ENCODE measurements at places on chromosomes 3 and 15.

DNA sequence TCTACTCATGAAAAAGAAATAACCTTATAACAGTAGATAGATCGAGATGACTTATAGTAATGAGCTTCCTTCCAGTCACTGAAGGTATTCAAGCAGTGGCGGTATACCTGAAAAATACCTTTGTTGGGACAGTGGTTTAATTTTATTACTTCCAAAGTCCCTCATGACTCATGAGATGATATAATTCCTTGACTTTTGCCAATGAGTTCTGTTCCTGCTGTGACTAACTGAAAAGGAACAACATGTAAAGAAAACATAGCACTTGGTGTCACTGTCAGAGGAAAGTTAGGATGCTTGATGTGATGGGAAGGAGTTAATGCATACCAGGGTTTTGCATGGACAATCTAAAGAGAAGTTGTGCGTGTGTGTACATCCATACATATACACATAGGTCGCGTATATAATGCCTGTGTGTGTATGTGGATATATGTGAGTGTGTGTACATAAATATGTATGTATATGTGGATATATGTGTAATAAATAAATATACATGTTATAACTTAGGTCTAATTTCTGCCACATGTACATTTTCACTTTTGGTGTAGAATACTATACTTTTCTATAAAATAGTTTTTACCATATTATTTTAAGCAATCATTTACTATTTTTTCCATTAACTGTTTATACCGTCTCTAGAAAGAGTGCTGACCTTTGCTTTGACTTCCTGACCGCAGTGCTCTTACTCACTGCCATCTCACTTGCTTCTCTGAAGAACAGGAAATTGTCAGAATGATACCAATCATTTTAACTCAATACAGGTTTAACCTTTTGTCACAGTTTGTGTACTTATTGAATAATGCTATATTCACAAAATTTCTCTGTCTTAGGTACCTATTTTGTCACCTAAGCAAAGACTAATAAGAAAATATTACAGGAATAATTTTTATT, 12.6 kb upstream of the PAK2 start:
- DNase-seq = no peak

DNA sequence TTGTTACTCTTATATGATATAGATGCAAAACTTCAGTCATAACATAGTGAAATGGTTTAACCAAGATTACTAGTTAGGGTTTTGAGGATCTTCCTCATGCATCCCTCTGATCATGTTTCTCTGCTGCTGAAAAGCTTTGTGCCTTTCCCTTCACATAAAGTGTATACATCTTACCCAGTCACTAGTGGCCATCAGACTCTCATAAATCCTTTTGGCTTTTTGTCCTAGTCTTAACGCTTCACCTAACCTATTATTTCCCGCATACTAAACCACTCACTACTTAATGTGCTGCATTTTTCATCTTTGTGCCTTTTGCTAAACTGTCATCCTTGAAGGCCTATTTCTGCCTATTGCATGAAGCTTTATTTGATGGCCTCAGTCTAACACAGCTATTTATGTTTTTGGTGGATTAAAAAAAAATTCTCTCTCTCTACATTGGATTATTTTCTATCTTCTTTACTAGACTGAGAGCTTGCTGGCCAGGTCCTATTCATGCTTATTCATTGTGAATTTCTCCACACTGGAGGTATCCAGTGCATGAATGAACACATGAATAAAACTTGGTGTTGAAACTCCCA, 717.6 kb upstream of the GOLIM4 start:
- no peak for DNase-seq

- no peak for DNase-seq
Observed at GRCh38 chr3:15345066-15345607, 12.8 kb upstream of the SH3BP5 start.

GRCh38 chr3:61734749-61735686, 173.6 kb downstream of the PTPRG start:
- no peak for DNase-seq

- no peak for DNase-seq
Observed at GRCh38 chr3:147425388-147425850, 16.3 kb downstream of the ZIC1 start.

GRCh38 chr15:36707884-36708435, 128.5 kb downstream of the CDIN1 start:
- no peak for DNase-seq

DNA sequence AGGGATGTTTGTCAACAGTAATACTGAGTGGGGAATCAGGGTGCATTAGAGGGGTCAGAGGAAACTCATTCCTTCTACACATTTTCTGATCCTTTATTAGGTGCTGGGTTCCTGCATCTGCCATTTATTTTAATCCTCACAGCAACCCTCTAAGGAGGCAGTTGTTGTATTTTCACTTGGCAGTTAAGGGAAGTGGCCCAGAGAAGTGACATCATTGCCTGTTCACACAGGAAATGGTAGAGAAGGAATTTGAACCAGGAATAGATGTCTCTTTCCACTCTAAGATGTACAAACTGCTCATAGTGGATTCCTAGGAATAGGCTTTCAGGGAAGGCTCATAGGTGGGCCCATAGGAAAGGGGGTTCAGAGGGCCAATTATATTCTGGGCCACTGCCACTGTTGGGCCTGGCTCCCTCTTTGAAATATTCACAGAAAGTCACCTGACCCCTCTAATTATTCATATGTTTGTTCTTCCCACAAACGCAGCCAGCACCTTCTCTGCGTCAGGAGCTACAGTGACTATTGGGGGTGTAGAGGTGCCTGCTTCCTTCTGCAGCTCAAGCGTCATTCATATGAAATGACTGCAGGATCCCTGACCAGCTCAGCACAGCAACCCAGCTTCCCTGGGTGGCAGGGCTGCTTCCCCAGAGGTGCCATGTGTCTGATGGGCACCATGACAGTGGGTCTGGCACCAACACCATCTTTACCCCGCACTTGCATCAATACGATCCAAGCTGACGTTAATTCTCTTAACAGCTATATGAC, 163.9 kb upstream of the SMAD3 start:
- no peak for DNase-seq

- DNase-seq = no peak
Observed at GRCh38 chr3:64393193-64393592, 167.9 kb upstream of the PRICKLE2 start.

DNA sequence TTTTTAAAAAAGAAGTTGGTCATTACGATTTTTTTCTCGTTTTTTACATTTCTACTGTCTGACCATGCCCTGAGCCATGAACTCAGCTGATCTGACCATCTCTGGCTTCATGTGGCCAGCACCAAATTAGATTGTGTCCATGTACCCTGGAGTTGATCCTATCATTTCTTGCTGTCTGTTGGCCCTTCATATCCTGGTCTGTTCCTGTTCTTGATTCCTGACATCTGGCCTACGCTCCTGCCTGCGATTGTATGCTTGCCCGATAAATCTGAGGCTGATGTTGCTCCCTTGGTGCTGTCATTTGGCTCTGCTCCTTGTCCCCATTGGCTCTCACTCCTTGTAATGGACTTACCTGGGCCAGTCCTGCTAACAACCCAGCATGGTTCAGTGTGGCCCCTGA, 89.8 kb upstream of the IGSF10 start:
- DNase-seq = no peak

DNA sequence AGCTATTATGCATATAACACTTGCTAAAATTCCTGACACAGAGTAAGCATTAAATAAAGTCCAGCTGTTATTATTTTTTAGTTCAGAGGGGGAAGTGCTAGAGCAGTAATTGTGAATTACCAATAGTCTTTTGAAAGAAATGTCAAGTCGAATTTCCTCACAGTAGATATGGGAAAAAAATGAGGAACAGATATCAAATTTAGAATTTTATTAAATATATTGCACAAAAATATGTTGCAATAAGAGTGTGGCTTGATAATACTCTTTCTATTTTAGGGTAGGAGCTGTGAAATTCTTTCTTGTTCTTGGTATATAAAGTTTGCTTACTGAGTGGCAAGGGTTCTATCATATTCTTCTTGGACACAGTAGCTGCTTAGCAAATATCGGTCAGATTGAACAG, 181.3 kb downstream of the NFKBIZ start:
- DNase-seq = no peak

DNA sequence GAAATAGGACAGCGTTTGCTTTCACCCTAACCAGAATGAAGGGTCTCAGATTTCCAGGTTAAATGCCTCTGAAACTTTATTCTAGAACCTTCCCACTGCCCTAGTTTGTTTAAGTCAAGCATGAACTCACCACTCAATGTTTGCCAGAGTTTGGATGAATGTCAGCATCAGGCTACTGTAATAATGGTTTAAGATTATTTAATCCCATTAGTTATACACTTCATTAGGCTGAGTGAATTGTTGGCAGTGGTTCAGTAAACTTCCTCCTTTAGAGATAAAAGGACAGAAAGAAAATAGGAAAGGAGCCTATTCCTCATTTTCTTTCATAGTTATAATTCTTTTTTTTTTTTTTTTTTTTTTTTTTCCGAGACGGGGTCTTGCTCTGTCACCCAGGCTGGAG, 401.9 kb upstream of the TPRG1 start:
- DNase-seq = no peak

DNA sequence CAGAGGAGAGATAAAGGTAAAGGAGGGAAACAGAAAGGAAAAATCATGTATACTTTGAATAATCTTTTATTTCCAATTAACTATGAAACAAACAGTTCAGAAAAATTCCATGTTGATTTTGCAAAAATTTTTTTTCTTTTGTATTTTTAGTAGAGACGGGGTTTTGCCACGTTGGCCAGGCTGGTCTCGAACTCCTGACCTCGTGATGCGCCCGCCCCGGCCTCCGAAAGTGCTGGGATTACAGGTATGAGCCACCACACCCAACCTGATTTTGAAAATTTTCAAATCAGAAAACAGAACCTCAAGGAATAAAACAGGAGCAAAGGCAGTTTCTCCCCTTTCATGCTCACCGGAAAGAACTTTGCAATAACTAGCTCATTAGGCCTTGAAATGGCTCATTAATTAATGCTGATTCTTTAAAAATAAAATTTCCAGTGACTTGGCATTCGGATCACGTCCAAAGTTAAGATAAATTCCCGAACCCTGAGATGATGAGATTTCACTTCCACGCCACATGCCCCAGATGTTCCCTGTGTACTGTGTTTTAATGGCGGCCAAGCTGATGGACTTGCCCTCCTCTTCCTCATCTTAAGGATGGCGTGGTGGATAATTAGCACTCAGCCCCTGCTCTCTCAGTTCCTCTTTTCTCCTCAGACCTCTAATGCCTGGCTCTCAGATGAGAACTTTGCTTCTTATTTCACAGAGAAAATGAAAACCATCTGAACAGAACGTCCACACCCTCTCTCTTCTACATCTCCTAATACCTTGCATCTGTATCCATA, 10.8 kb downstream of the BCL2L10 start:
- DNase-seq = no peak

DNA sequence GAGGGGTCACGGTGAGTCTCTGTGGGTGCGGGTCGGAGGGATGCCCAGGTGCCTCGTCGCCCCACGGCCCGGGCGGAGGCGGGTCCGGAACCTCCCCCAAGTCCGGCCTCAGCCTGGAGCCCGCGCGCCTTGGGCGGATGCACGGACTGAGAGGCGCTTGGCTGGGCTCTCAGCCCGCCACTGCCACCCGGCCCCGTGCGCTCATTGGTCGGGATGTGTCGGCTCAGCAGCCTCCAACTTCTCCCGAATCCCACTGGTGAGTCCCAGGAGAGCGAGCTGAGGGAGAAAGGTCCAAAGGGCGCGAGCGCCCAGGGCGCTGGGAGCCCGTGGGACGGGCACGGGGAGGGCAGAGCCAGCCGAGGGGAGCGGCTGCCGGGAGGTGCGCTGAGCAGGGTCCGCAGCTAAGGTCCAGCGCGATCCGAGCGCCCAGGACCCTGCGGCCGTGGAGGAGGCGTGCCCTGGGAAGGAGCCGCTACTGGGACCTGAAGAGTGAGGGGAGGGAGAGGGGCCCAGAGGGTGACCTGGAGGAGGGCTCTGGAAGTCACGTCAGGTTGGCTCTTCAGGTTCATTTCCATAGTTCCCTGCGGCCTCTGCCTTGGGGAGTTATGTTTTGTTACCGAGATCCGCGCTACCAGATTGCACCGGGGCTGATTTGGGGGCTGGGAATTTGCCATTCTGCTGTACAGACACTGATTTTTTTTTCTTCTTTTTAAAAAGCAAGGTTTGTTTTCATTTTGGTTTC, at the start of gene MME:
Gene MME (plus strand): TSS at position 574 of the 742 bp plus-strand sequence. CDS start 3,849 bp downstream, outside the sequence.
- DNase-seq = peak; percentile 63

DNA sequence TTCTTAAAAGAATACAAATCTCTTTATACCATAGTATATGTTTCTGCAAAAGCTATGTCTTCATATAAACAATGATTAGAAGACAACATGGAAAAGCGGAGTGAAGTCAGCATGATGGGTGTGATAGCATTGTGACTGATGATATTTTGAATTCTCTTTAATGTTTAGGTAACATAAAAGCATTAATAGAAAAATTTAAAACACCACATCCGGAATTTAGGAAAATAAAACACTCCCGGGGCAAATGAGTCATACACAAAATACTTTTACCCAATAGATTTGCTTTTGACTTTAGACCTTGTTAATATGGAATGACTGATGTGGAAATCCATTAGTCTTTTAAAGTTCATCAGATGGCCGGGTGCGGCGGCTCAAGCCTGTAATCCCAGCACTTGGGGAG, 134.7 kb downstream of the P3H2 start:
- DNase-seq = no peak

DNA sequence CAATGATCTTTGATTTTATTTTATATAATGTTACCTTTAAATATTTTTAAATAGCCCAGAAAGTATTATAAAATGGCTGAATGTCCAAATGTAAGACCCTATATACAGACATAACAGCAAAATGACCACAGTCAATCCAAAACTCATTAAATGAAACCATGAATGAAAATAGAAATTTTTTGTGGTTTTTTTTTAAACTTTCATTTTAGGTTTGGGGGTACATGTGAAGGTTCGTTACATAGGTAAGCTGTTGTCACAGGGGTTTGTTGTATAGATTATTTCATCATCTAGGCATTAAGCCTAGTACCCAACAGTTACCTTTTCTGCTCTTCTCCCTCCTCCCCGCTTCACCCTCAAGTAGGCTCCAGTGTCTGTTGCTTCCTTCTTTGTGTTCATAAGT, 108.8 kb downstream of the FAIM start:
- no peak for DNase-seq

GRCh38 chr3:106707347-106707746, 669.9 kb upstream of the CCDC54 start:
- DNase-seq = no peak

GRCh38 chr15:51818150-51818549, 11.3 kb upstream of the TMOD3 start:
- DNase-seq = no peak

- no peak for DNase-seq
Observed at GRCh38 chr15:55998478-55998877, 5.1 kb upstream of the NEDD4 start.

DNA sequence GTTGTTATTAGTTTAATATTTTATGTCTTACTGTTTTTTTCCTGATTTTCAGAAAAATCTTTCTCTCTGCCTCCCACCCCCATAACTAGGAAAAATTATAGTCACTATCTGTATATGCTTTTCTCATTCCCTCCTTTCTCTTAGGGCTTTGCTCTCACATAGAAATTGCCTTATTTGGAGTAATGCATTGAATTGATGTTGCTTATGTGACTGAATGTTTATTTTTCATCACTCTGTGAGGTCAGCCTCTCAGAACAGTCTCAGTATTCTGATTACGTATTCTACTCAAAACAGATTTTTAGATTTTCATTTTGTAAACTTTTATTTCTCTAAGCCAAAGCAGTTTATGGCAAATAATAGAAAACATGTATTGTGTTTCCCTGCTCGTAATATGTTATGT, 121.0 kb downstream of the SLMAP start:
- DNase-seq = no peak
